Stimulated activated CD8-positive, alpha-beta memory T cell treated with anti-CD3 and anti-CD28 coated beads, Interleukin-7, amount 100 ng/mL, for 1 hour (primary cell): ENCODE measurements at places on chromosomes 7 and 10.

DNA sequence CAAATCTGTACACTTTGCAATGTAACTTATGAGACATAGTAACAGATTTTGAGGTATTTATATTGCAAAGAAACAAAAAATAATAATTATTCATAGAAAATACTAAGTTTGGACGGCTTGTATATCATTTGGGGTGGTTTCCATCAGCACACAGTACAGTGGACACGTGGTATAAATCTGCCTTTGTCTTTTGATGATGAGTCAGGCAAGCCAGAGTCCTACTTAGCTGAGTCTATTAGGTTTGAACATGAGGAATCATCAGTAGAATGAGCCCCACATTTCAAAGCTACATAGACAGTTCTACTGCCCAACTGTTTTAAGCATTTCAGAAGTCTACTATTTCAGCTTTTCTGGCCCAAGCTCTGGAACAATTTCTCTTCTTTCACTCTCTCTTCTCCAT lies 803.2 kb downstream of the PHTF2 start:
- DNase-seq = no peak

- DNase-seq = no peak
Observed at GRCh38 chr10:116269619-116270018, 3.4 kb downstream of the GFRA1 start.

GRCh38 chr7:93178213-93178612 lies 30.0 kb upstream of the SAMD9L start:
- no peak for DNase-seq

GRCh38 chr10:82020999-82021398 lies 146.0 kb downstream of the NRG3 start:
- DNase-seq = no peak

DNA sequence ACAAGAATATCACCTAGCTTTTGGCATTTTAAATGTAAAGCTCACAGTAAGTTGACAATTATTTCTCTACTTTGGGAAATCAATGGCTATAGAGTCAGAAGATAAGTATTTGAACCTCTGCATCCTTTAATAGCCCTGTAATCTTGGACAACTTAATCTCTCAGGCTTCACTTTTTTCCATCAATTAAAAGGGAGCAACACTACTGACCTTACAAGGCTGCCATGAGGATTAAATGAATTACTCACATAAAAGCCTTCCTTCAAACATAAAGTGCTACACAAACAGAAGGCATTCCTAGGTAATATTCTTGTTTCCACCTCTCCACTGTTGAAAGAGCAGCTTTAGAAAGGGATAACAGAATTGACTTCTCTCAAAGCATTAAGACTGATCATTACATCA lies 266.0 kb downstream of the RNLS start:
- DNase-seq = no peak

DNA sequence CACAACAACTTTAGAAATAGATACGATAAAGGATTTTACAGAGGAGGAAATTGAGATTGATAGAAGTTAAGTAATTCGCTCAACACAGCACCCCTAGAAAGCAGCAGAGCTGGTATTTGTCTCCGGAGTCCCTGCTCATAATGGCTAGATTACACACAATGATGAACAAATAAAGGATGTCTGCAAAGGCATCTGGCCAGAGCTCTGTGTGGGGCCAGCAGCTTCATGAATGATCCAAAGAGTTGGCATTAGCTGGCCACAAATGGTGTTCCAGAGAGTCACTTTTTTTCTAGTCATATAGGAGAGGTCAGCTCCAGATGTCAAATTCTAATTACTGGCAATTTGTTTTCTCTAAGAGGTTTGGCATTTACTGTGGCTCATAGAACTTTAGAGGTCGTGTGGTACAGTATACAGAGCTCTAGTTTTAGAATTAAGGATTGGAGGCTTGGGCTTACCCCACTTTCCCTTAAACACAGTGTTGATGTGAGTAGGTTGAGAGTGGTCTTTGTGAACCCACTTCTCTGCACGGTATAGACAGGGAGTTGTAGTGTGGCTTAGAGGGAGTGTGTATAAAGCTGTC lies 186.2 kb downstream of the BICC1 start:
- no peak for DNase-seq

DNA sequence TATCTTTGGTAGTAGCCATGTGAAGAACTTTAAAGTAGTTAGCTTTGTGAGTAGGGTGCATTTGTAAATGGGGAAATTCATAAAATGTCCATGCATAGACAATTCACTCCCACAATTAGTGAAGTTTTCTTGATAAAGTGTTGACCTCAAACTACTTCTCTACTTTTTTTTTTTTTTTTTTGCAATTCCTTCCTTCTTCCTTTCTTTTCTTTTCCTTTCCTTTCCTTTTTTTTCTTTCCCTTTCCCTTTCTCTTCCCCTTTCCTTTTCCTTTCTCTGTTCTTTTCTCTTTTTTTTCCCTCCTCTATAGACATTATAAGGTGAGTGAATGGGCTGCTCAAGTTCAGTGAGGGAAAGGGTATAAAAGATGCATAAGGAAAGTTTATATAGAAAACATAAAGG lies 184.2 kb downstream of the PTEN start:
- DNase-seq = no peak

- no peak for DNase-seq
Observed at GRCh38 chr10:44824607-44825006, 86.5 kb upstream of the TMEM72 start.

DNA sequence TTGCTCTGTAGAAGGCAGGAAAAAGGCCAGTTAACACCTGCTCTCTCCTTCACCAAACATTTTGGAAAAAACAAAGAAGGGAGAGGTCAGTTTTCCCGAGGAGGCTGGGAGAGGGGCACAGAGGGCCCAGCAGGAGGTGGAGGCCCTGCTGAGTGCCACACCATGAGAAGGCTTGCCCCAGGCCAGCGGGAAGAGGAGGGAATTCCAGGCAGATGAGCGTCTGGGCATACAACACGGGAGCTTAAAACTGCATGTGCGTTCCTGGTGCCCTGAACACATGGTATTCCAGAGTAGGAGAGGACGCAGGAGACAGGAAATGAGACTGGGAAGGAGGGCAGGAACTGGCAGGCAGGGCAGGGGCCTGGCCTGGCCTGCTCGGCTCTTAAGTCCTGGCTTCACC lies 182.4 kb downstream of the CCDC3 start:
- DNase-seq = no peak

DNA sequence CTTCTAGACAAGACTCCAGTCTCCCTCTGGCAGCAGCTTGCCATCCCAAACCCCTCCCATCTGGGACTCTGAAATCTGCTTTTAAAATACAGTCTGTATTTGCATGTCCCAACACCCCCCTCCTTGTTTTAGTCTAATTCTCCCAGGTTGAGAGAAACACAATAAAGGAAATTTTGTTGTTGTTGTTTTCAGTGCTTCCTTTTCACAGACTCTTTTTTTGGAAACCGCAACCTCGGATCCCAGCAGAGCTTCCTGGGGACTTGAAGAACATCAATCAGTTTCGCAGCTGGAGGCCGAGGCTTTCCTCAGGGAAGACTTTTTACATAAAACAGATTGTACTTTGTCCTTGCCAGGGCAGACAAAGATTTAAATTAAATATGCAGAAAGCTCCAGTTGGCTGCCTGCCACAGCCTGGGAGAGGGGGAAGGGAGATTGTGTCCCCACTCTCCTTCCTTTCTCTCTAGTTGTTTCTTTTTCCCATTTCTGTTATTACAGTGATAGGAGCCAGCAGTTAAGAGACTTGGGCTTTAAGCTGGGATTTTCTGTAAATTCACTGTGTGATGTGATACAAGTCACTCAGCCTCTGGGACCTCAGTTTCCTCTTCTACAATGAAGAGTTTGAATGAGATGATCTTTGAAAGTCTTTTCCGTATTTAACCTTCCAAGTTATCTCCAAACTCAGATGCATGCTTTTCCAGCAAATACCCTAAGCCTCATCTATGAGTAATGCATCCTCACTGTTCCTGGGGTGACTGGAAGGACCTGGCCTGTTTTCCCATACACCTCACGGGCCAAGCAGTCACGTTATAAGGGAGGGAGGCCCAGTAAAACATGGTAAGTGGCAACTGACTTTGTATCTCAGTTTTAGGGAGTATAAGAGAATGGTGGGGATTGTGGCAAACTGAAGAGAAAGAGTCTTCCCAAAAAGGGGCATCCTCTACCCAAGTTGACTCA lies 192.3 kb downstream of the REEP3 start:
- no peak for DNase-seq

GRCh38 chr7:107167483-107168232 lies 1.1 kb upstream of the HBP1 start:
- DNase-seq = no peak

DNA sequence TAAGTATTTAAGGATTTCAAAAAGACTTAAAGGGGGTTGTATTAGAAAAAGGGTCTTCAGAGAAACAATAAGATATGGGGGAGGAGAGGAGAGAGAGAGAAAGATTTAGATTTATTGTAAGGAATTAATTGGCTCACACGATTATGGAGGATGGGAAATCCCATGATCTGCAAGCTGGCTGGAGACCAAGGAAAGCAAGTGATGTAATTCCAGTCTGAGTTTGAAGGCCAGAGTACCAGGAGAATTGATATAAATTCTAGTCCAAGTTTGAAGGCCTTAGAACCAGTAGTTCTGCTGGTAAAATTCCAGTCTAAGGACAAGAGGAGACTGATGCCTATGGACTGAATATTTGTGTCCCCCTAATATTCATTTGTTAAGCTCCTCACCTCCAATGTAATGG lies 20.6 kb upstream of the SLC13A1 start:
- DNase-seq = no peak

GRCh38 chr10:6299743-6300105 lies 97.0 kb downstream of the PFKFB3 start:
- DNase-seq = no peak

DNA sequence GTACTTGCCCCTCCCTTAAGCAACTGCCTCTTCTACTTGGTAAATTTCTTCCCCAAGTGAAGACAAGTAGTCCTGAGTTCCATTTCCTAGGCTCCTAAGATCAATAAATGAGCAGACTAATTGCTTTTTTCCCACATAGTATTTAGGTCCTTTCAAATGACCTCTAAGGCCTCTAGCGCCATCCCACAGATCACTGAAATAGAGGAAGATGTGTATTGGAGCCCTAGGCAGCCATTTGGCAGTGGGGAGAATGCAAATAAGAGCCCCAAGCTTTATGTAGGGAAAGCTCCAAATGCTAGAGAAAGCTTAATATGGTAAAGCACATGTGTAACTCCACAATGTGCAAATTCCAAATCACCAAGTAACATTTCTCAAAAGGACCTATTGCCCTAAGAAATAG lies 316.5 kb upstream of the PHF14 start:
- DNase-seq = no peak

DNA sequence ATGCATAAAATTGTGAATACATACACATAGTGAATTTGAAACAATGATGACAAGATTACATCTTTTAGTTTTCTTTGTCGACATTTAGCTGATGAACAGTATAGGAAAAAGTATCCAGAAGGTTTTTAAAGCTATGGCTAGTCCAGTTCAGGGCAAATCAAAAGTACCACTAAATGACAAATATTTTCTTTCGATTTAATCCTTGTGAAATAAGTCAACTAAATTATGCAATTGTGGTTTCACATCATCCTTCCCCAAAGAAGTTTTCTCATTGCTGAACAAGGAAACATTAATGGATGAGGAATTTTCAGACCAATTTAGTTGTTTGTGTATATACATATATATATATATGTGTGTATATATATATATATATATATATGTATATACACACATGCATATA lies 774.0 kb downstream of the DNAJB9 start:
- no peak for DNase-seq

DNA sequence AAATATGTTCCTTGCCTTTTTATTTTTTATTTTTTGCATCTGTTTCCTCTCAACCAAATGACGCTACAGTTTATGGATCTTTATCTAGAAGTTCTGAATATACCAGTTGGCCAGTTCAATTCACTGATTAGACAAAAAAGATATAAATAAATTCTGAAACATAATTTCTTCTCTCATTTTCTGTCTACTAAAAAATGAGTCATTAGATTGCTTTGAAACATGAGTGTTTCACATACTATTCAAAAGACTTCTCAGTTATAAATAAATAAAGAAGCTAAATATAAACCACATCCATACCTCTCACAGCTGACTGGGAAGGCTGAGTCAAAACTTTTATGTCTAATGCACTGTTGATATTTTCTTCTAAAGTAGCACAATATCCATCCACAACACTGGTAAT lies 97.6 kb upstream of the GPR22 start:
- no peak for DNase-seq

DNA sequence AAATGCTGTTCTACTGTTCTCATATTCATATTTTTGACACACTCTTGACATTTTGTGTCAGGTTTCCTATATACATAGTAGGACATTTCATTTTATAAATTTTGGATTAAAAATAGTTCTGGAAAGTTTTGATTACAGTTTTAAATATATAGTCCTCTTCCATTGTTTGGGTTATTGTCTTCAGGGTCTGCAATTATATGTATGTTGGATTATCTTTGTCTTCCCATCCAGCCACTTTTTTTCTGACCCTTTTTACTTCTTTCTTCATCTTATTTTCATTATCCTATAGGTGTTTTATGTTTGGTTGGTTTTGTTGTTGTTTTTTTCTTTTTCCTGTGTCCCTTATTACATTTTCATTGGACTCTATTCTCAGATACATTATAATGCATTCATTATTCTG lies 71.1 kb upstream of the CCDC6 start:
- no peak for DNase-seq

DNA sequence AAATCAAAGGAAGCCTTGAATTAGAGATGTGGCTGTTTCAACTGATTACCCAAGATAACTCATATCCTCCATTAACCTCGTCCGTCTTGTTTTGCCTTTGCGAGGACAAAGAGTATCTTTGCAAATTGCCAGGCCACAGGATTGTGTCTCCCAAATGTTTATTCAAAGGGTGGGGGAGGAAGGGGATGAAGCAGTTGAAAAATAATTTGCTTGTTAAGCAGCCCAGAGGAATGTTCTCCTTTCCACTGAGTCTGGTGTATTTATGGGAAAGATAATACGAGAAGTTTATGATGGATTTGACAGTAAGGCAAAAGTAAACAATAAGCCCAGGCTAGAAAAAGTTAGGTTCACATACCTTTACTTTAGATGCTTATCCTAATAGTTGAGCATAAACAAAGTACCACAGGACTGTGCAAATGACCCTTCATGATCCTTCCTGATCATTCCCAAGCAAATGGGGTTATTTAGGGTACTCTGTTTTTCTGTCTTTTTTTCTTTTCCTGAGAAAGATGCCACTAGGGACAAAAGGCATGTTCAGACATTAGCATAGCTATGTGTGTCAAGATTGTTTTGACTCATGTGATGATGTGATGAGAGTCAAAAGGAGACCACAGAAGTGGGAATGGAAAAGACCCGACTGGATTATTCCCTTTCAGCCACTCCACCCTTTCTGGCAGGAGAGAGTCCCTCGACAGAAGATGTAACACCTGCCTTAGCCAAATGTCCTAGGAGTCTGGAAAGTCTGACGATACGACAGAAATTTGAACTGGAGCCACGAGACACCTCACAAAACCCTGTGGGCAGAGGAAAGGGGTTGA lies 243.0 kb upstream of the GLI3 start:
- no peak for DNase-seq

GRCh38 chr7:129252128-129252527 lies 27.3 kb downstream of the AHCYL2 start:
- no peak for DNase-seq

DNA sequence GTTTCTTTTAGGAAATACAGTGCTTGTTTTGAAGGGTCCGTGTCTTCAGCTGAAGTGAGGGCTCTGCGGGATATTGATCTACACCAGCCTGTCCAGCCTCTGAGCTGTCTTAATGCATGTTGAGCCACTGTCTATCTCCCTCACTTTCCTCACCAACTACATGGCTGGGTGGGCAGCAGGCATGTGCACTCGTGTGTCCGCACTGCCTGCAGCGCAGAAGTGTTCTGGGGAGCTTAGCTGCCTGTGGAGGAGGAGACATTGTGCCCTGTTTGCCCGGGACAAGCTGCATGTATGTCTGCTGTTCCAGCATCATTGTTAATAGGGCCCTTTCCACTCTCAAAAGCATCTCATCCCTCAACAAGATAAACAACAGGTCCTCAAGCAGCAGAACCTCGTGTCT lies 133.1 kb upstream of the EEPD1 start:
- DNase-seq = no peak
